ENCODE measurements at places on chromosomes 2 and 18. TPM values are rescaled to one million over a fixed set of nuclear protein-coding genes. Genes with fewer than 3 reads are reported as not detected.

ANKRD29 gene
- total RNA-seq, result 0.81 TPM

ZBTB7C gene
- 3.7 TPM for total RNA-seq

SERPINB4 gene
- not detected for total RNA-seq

CHRNG gene
- total RNA-seq, result not detected

GNLY gene
- not detected for total RNA-seq

KCNG3 gene
- under 0.01 TPM for total RNA-seq

MSTN gene
- total RNA-seq, result not detected

CHST10 gene
- total RNA-seq, result 13.1 TPM

ACMSD gene
- not detected for total RNA-seq

ARHGEF33 gene
- total RNA-seq, result under 0.01 TPM

CAPN14 gene
- total RNA-seq, result not detected

LOXHD1 gene
- not detected for total RNA-seq

CIB4 gene
- total RNA-seq, result not detected

CAPG gene
- 507 TPM for total RNA-seq

ERBB4 gene
- 5.2 TPM for total RNA-seq
